ENCODE measurements at places on chromosomes 4 and X. TPM values are rescaled to one million over a fixed set of nuclear protein-coding genes. Genes with fewer than 3 reads are reported as not detected.

GRCh38 chr4:156971165-156971675 is 379 bp downstream of the PDGFC start:
- no peak for ATAC-seq
- H3K4me1 ChIP-seq: no peaks in the 10 kb centered on the region
- H3K4me3 ChIP-seq: peak overlapping the region; percentile 25

TKTL2 gene
- total RNA-seq: not detected

MID1 gene
- 0.30 TPM for total RNA-seq

EMD gene
- total RNA-seq: 86.5 TPM

All from activated T-helper 17 cell treated with anti-CD3 and anti-CD28 coated beads, Interleukin-2, amount 50 U/mL, for 72 hours (primary cell).